ENCODE measurements at places on chromosomes 6 and 20.

- no peak for DNase-seq
Measured at GRCh38 chr6:39004801-39005200, 43.8 kb upstream of the GLP1R start.

GRCh38 chr6:152054441-152054840 is 247.0 kb downstream of the ESR1 start:
- no peak for DNase-seq

- DNase-seq, result no peak
Measured at GRCh38 chr20:15154070-15154469, 816.7 kb upstream of the FLRT3 start.

DNA sequence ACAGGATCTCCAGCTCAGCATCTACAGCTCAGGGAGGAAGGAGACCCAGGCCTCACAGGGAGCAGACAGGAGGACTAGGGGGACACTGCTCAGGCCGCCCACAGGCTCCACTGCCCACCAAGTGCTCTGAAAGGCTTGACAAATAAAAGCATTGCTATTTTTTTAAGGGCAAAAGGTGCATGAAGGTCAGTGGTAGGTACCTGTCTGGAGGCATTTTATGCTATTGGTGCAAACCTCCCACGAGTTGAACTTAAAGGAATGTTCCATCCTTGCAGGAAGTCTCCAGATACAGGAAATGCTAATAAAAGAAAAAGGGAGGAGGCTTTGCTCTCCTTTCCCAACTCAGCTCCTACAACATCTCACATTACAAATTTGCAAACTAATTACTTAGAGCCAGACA is 228.1 kb downstream of the FOXC1 start:
- no peak for DNase-seq

DNA sequence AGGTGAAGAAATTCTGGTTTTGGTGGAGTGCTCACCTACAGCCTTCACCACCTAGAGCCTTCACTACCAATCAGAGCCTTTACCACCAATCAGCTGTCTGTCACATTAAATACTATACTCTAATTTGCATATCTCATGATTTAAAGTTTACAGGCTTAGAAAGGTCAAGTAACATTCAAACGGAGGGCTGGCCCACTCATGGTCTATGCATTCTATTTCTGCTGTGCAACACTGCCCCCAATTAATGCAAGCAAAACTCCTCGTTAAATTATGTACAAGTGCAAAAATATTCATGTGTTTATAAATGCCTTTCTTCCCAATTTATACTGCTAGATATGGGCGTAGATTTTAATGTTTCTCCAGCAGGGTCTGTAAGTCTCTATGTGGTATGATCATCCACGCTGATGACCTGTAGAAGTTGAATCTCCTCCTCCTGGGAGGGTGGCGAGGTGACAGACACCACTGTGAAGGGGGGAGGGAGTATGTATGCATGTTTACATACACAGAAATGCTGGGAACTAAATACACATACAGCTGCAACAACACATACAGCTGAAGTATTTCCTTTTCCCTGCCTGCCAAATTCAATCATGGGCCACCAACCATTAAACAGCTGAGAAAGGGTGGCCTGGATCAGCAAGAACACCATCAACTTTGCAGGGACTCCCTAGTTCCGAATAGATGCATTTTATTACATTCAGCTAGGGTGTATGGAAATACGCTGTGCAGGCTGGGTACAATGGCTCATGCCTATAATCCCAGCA is 13.1 kb downstream of the RRAGD start:
- no peak for DNase-seq

DNA sequence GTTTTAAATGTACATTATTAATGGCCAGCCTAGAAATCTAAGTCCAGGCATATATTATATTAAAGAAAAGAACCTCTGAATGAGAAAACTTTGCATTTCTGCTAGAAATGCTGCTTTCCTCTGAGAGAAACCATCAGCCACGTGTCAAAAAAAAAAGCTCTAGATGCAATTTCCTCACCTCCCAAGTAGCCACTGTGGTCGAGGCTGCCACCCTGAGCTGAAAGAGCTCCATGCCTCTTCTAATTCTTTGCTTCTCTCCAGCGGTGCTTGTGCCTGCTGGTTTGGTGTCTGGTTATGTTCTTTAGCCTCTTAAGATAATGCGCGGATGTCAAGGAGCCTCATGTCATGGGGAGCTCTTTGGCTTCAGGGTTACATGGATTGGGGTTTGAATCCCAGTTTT is 316.0 kb downstream of the TFAP2C start:
- DNase-seq, result no peak

- DNase-seq, result peak; percentile 16
Measured at GRCh38 chr6:9409126-9409525, 973.8 kb upstream of the SLC35B3 start.

DNA sequence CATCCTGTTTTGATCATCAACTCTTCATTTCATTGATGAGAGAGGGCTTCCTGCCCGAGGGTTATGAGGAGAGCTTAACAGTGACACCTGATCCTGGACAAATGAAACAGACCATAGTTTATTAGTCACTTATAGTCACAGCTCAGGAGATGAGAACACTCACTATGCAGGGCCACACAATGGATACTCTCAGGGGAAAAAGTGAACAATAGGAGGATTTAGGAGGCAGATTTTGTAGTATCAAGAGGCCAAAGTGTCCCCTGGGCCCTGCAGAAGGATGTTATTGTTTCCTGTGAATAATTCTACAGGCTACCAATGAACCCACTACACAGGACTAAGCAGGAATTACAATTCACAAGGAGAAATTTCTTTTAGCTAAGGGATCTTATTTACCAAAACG is 772.8 kb upstream of the MAN1A1 start:
- no peak for DNase-seq

DNA sequence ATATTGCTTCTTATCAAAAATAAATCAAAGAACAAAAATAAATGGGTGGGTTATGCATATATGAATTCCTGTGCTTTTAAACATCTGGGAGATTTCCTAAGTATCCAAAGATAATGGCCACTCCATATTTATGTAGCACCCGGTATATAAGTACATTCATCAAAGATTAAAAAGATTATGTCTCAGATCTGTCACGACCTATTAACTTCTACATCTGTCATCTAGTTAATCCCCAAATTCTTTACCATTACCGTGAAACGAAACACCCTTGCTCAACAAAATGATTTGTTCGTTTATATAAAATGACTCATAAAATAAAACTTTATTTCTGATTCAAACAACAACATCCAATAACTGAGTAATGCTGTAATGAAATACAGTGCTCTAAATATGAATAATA is 64.8 kb upstream of the FOXQ1 start:
- no peak for DNase-seq

DNA sequence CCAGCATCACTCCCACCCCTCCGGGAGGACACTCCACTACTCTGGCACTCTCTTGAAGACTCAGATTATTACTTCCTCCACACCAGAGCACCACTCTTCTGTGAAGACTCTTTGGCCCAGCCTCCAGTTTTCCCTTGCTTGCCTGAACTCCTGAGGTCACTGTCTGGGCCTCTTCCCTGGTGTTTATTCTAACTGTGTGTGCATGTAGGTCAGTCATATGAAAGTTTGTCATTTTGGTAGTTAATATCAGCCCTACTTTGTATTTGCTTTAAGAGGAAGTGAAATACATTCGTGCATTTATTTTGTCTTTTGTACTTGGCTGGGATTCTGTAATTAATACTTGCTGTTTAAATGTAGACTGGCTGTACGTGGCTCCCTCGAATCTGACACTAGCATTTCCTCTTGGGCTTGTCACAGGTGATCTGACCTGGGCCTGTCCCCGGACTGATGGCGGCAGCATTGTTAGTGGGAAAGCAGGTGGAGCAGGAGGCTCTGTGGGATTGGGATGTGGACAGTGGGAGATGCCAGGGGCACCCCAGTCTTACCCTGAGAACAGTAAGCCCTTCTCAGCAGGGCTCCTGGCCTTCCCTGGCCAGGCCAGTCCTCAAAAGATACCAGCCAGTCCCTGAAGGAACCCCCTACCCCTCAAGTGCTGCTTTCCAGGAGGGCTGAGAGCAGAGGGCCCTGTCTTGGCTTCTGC is 350.5 kb downstream of the CDC5L start:
- no peak for DNase-seq

DNA sequence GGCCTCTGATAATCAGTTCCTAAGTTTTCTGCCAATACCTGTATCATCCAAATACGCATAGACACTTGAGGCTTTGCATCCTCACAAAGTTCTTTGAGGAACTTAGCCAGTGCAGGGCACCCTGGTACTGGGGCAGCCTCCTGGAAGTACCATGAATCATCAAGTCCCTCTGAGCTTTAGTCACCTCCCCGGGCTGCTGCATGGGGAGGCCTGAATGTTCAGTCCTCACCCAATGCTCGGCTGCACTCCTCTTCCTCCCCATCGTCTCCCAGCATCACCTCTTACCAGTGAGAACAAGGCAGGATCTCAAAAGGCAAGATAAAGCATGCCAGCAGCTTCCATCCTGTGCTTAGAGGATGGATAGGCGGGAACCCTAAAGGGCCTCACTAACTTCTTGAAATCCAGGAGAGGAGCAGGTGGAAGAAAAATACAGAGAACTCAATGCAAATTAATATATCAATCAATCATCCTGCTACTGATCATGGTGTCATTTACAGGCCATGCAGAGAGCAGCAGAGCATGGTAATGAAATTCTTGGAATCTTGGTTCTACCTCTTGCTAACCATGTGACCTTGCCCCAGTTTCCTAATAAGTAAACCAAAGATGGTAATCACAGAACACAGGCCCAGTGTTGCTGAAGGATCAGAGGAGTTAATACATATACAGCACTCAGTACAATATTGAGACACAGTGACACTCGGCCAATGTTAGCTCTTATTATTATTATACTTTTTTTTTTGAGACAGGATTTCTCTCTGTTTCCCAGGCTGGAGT is 4.7 kb upstream of the CCN6 start:
- DNase-seq, result no peak

DNA sequence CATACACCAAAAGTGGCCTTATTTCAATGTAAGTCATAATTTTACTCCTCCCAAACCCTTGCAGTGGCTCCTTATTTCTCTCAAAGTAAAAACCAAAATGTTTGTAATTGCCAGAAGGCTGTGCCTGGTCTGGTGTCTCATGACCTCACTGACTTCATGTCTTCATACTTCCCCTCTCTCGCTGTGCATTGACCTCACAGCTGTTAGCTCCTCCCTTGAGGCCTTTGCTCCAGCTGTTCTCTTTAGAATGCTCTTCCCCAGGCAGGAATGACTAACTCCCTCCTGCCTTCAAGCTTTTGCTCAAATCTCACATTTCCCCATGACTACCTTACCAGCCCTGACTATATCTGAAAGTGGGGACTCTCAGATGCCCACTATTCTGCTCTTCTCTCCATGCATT is 83.3 kb downstream of the MTFR2 start:
- no peak for DNase-seq

DNA sequence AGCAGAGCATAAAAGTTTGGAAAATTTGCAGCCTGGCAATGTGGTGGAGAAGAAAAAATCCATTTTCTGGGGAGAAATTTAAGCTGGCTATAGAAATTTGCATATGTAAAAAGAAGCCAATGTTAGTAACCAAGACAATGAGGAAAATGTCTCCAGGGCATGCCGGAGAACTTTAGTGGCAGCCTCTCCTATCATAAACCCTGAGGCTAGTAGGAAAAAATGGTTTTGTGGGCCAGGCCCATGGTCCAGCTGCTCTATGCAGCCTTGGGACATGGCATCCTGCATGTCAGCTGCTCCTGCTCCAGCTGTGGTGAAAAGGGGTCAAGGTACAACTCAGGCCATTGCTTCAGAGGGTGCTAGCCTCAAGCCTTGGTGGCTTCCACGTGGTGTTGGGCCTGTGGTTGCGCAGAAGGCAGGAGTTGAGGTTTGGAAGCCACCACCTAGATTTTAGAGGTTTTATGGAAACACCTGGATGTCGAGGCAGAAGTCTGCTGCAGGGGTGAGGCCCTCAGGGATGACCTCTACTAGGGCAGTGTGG is 101.8 kb upstream of the SYNCRIP start:
- DNase-seq, result no peak

DNA sequence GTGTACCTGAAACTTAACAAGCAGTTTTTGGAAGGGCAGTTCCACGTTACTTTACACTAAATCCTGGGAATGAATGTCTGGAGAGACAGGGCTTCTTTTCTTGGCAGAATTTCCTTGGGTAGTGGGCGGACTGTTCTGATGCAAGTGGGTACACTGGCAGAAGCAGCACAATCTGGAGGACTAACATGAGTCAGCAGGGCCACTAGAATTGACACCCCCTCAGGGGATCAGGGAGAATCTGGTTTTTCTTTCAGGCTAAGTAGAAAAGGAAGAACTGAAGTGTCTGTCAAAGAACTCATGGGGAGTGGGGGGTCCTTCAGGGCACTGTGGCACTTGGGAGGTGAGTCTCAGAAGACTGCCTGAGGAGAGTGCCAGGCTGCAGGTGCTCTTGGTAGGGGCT is 34.6 kb downstream of the PANK2 start:
- DNase-seq, result no peak

DNA sequence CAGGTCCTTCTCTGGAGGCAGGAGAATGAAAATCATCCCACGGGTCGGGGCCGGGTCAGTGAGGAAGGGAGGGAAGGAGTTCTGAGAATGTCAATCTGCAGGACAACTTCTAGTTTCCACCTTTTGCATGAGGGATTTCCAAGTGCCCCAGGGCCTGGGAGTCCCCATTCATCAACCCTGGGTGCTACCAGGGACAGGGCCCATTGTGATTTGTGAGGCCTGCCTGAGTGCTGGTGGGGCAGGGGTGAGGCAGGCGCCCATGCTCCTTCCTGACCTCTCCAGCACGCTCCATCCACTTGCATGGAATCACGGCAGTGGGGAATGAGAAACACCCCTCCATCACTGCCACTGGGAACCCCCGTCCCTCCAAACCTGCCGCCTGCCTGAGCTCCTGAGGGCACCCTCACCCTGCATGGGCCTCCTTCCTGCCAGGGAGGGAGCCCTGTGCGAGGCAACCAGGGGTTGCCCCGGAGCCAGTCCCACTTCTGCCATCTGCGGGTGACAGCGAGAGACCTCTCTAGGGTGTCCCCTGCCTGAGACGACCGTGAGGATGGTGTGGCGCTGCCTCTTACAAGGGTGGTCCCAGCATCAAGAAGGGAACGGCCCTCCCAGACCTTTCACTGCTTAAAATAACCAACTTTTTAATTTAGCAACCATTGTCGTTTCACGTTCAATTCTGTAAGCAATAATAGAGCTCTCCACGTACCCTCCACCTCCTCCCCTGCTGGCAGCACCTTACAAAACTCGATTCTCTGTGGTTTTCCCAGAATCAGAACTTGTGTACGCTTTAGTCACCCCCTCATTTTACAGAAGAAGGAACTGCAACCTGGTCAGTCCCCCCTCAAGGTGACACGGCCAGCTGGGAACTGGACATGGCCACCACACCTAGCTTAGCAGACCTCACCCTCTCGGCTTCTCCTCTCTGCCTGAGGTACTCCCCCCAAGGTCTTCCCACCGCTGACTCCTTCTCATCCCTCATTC is 28.6 kb downstream of the PMEPA1 start:
- no peak for DNase-seq

- DNase-seq, result no peak
Measured at GRCh38 chr6:71300561-71301168, 12.1 kb downstream of the OGFRL1 start.

- no peak for DNase-seq
Measured at GRCh38 chr6:90997076-90997475, 410.2 kb upstream of the MAP3K7 start.

Data from NCI-H2081 (cell line).